ENCODE measurements at places on chromosomes 13 and 19. TPM values are rescaled to one million over a fixed set of nuclear protein-coding genes. Genes with fewer than 3 reads are reported as not detected.

C1QTNF9B gene
- not detected for total RNA-seq

SLC10A2 gene
- not detected for total RNA-seq

MEDAG gene
- not detected for total RNA-seq

ZNF543 gene
- total RNA-seq = 11.3 TPM

TNFSF11 gene
- not detected for total RNA-seq

RELB gene
- 23.9 TPM for total RNA-seq

MYH14 gene
- 10.1 TPM for total RNA-seq

ELSPBP1 gene
- not detected for total RNA-seq

USHBP1 gene
- under 0.01 TPM for total RNA-seq

PROZ gene
- not detected for total RNA-seq

CACNG8 gene
- total RNA-seq = not detected

ZNF554 gene
- 3.6 TPM for total RNA-seq

LILRA2 gene
- total RNA-seq = not detected

PRR12 gene
- total RNA-seq = 0.96 TPM

SYT3 gene
- total RNA-seq = not detected

Measured in tracheal epithelial cell (primary cell).